Endothelial cell of umbilical vein (primary cell): ENCODE measurements at places on chromosomes 3 and 15. TPM values are rescaled to one million over a fixed set of nuclear protein-coding genes. Genes with fewer than 3 reads are reported as not detected.

- peak; percentile 48 for DNase-seq
- no peaks in the 10 kb centered on the region for H3K27me3 ChIP-seq
- no peak overlapping the region for H3K4me3 ChIP-seq
- H3K4me1 ChIP-seq, result peaks cover 1% of the 10 kb centered on the region
- no peak overlapping the region for H3K27ac ChIP-seq
Observed at GRCh38 chr15:66287461-66288057, 5.8 kb upstream of the DIS3L start.

- no peaks in the 10 kb centered on the region for H3K4me1 ChIP-seq
- no peaks in the 10 kb centered on the region for H3K36me3 ChIP-seq
- no peak overlapping the region for H3K4me3 ChIP-seq
- H3K27me3 ChIP-seq, result no peaks in the 10 kb centered on the region
- no peak for DNase-seq
Observed at GRCh38 chr15:69792823-69793222, 304.9 kb downstream of the TLE3 start.

DNA sequence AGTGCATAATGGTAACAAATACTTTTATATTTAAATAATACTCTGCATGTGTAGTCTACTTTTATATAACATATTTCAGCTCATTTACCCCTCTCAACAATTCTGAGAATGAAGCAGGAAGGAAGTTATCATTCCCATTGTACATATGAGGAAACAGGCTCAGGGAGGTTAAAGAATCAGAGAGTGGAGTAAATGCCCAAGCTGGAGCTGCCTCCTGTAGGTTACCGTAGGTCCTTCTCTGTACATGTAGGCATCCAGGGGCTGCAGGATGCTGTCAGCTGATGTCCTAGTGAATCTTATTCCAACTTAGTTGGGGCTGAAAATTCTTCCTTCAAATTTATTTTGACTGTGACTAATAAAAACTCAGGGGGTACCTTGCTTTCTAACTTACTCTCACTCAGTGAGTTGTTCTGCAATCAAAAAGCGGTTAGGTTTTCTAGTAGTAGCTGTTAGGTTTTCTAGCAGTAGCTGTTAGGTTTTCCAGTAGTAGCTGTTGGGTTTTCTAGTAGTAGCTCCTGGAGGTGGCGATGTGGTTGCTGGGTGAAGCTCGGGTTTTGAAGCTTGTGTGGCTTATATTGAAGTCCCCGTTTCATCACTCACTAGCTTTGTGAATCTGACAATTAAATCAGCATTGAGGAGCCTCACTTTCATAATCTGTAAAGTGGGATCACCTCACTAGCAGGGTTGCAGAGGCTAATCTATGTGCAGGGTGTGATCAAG lies 357.0 kb downstream of the NR2F2 start:
- H3K27ac ChIP-seq, result no peak overlapping the region
- no peaks in the 10 kb centered on the region for H3K36me3 ChIP-seq
- H3K4me1 ChIP-seq, result no peaks in the 10 kb centered on the region
- DNase-seq, result peak; percentile 30

GRCh38 chr3:126146525-126147146 lies 33.8 kb downstream of the ALDH1L1 start:
- no peaks in the 10 kb centered on the region for H3K27me3 ChIP-seq
- H3K27ac ChIP-seq, result no peak overlapping the region
- H3K4me1 ChIP-seq, result no peaks in the 10 kb centered on the region
- no peak overlapping the region for H3K4me3 ChIP-seq
- DNase-seq, result no peak

Gene MYZAP
- 6.1 and 8.1 TPM in 2 replicates for total RNA-seq

Gene TBL1XR1
- 146 and 152 TPM in 2 replicates for total RNA-seq

Gene ALDH1L1
- total RNA-seq, result not detected in 2 replicates
